ENCODE measurements at places on chromosomes 5 and 9.

DNA sequence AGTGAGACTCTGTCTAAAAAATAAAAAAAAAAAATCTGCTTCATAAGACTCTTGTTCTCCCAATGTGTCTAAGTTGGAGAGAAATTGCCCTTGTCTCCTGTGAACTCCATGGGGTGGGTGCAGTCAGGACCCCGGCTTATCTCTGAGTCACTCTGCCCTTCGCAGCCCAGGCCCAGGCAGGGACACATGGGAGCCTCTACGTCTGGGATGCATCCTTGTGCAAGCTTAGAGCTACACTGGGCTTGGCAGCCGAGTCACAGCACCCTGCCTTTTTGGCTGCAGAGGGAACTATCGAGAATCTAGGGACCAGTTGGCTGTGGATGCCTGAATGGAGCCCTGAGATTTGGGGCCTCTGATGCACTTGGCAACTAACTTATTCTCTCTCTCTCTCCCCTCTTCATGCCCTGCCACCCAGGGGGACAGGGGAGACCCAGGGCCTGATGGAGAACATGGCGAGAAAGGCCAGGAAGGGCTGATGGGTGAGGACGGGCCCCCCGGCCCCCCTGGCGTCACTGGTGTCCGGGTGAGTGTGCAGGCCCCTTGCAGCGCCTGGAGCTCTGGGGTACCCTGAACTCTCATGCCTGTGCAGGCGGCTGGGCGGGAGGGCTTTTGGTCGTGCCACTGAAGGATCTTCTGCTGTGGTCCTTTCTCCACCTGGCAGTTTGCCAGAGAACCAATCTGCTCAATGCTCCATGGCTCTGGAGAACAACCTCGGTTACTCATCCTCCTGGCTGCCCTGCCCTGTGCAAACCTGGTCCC, 47.5 kb upstream of the ORM1 start:
- peak; percentile 28 for DNase-seq

GRCh38 chr5:159616952-159617351, 286.7 kb upstream of the IL12B start:
- peak; percentile 60 for DNase-seq

GRCh38 chr9:74041588-74041987, 455.5 kb upstream of the RORB start:
- no peak for DNase-seq

DNA sequence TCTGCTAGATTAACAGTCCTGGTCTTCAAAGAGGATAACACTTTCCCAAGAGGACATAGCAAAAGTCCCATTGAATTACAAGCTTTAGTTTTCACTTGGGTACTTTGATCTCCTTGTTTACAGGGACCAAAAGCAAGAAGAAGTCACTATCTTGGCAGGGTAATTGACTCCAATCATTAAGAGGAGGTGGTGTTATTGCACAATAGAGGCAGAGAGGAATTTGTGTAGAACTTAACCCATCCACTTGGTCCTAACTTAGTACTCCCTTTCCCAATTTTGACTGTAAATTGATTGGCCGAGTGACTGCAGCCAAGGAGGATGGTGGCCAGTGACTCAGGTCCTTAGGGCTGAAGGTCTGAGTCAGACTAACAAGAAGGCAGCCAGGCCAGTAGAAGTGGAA, 9.3 kb upstream of the TRPC7 start:
- no peak for DNase-seq

DNA sequence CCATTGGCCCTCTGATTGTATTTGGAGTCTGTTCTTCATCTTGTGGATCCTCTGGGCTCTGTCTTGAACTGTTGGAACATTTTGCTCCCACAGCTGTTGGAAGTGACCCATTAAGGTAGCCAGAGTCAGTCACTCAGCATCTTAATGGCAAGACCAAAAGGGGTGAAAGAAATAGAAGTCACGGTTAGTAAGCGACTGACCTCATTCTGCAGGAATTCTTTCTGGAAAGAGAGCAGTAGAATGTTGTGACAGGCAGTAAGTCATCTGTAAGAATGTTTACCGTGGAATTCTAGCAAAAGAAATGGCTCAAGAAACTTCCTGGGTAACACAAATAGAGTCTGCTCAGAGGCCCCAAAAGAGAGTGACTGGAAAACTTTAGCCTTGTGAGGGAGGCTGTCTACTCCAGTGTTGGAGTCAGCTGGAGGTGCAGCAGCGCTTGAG, 28.6 kb upstream of the TNC start:
- peak; percentile 89 for DNase-seq

- DNase-seq = peak; percentile 68
These were observed 12.3 kb upstream of the STING1 start for GRCh38 chr5:139494832-139495231.

DNA sequence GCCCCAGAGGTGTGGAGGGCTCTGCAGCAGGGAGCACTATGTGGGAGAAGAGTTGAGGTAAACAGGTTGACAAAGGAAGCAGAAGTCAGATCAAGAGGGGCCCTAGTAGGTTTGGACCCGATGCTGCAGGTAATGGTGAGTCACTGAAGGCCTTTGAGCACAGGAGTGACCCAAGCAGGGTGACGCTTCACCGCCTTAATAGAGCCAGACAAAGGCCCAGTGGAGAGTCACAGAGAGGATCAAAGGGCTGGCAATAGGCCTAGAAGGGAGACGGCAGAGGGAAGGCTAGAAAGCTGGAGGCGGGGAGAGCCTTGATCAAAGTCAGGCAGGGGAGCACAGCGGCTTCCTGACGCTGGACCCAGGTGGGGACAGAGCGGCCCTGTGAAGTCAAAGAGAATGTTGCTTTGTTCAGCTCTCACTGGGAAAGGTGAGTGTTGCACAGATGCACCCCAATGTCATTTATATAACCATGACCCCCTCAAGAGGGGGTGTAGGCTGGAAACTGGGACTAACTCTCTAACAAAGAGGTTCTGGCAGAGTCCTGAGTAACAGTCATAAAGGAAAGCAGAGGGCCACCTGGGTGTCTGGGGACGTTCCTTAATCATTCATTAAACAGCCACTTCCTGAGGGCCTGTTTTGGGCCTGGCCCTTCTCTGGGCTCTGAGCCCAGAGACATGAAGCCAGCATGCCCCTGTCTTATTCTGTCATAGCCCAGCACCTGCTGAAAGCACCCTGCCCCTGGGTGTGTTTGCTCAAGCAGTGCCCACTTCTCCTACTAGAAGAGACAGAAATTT, 9.8 kb upstream of the CPLX2 start:
- DNase-seq = no peak

GRCh38 chr9:103661663-103662062, 432.4 kb upstream of the SMC2 start:
- peak; percentile 7 for DNase-seq
